ENCODE measurements at places on chromosomes 4 and X.

DNA sequence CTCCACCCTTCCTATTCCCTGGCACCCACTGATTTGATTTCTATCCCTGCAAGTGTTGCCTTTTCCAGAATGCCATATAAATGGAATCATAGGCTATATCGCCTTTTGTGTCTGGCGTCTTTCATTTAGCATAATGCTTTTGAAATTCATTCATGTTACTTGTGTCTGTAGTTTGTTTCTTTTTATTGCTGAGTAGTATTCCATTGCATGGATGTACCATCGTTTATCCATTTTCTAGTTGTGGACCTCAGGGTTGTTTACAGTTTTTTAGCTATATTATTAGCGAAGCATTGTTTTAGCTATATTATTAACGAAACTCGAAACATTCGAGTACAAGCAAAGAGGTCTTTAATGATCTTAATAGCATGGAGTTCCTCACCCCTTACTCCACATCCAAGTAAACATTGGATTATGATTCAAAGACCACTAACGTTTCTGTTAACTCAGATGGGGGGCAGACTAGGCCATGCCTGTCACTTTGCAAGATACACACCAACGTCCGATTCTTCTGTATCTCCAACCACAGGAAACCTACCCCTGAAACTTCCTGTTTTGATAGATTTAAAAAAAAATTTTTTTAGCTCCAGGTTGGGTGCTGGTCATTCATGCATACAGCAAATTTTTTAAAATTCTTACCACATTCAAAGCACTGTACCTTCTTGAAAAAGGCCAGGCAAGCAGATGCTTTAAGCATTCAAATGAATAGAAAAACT is 1.1 kb downstream of the DCK start:
- DNase-seq, result no peak

GRCh38 chr4:113761620-113762185 is at the start of gene CAMK2D:
Gene CAMK2D (minus strand): TSS chr4:113761738. CDS start chr4:113761068, 670 bp downstream.
- no peak for DNase-seq

DNA sequence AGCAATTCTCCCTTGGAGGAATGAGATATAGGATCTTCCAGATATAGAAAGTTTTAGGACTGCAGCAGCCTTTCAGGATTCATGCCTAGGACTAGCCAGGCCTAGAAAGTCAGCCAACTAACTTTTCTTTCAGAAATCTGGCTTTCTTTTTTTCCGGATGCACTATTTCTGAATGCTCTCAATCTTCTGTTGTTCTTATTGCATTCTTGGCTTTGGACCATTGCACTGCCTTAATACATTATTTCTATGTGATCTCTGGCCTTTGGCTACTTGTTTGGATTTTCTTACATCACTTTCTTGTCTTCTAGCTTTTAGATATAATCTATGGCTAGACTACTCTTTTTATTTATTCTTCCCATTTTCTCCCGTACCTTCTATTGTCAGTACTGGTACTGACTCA is 813.1 kb upstream of the HTR2C start:
- DNase-seq, result no peak

- DNase-seq, result no peak
Observed at GRCh38 chr4:164501074-164501473, 252.9 kb upstream of the SMIM31 start.

- no peak for DNase-seq
Observed at GRCh38 chrX:98795636-98796035, 1614.4 kb downstream of the PCDH19 start.

GRCh38 chr4:108072300-108072699 is 82.6 kb downstream of the HADH start:
- no peak for DNase-seq

DNA sequence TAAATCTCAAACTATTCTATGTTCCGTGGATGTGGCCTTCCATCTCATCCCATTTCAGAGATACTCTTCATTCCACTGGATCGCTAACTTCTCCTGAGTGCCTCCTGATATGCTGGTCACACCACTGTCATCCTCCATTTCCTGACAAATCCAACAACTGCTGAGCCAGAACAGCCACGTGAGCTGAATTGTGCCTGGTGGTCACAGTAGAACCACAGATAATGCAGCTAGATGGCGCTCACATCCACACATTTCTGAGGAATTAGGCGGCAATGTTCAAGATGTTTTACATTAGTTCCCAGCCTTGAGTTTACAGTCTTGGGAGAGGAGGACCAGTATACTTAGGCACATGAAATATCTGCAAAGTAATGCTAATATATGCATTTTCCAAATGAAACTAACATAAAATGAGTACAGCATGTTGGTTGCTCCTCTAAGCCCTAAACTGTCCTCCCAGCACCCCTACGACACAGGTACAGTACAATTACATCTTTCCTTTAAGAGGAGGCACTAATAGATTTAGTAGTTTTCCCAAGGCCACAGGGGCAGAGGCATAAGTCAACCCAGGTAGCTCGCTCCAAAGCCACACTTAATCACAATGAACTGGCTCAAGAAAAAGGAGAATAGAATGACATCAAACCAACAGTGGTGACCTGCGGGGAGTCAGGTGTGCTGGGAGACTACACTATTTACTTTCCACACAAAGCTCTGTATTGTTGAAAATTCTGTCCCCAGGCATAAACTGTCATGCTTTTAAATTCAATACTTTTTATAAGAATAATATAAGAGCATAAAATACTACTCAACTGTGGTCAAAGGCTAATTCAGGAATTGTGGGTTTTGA is 134.2 kb downstream of the CHIC2 start:
- peak; percentile 72 for DNase-seq

DNA sequence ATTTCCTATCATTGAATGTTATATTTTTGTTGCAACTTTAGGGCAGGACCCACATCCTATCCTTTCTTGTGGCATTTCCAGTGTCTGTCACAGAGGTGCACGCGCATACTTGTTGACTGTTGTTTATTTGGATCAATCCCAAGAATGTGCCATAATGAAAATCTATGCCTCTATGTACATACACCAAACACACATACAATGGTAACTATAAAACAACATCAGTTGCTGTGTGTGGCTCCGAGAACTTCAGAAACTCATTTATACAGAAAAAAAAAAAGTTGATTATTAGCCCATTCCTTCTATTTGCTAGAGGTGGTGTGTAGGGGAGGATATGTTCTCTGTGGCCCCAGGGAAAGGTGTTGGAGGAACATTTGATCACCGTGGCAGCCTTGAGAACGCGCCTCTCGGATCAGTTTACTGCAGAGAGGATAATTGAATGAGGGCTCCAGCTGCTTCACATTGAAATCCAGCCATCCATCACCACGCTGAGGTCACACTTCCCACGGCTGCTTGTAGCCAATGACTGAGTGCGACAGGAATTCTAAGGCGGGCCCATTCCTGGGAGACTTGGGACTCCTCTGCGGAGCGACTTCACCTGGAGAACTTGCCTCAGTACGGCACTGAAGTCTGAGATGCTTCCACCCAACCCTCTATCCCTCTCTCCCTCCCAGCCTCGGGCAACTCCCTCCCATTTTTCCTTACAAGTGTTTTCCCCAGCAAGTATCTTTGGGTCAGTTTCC is 19.5 kb downstream of the SMPX start:
- DNase-seq, result peak; percentile 48

GRCh38 chrX:1027133-1027532 is 185.3 kb downstream of the CRLF2 start:
- DNase-seq, result no peak

DNA sequence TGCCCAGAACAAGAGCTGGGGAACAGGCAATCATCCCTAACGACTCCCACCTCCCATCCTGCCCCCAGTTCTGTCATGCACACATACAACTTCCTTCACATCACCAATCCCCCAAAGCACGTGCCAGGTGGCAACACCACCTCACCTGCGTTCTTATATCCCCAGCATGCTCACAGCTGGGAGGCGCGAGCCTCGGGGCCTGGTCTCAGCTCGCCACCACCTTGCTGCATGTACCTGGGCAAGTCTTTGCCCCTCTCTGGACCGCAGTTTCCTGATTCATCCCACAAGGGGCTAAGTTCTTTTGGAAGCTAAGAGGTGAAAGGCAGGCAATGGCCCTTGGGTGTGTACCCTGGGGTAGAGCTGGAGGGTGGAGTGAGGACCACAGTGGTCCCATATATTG is 119.2 kb upstream of the PJA1 start:
- DNase-seq, result no peak

GRCh38 chrX:48761674-48762471 is at the start of gene GLOD5:
Gene GLOD5 (plus strand): TSS chrX:48761747. CDS start chrX:48761791, 44 bp downstream.
- DNase-seq, result peak; percentile 35

All from iPS DF 6.9 (cell line).